Activated T-cell treated with anti-CD3 and anti-CD28 coated beads for 24 hours (primary cell): ENCODE measurements at places on chromosomes 6 and 20.

GRCh38 chr6:101516578-101516977 lies 123.1 kb downstream of the GRIK2 start:
- no peak for DNase-seq

GRCh38 chr6:138370631-138371451 lies 6.9 kb upstream of the SMIM28 start:
- no peak for DNase-seq

- DNase-seq = no peak
Observed at GRCh38 chr6:88914180-88914579, 49.2 kb downstream of the RNGTT start.

- DNase-seq = no peak
Observed at GRCh38 chr6:18328070-18328469, 59.1 kb upstream of the RNF144B start.

DNA sequence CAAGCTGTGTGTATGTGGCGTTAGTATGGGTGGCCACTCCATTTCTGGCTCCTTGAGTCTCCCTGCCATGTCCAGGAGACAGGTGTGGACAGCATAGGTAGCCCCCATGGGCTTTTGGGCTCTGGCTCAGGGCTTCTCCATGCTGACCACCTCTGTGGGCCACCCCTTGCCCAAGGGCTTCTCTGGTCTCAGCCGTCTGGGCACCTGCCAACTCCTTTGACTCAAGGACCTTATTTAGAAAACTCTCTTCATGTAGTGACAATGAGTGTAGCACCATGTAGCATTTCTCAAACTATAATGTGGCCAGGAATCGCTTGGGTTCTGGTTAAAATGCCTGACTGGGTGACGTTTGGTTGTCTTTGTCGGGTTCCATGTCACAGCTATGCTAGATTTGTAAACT lies 5.1 kb upstream of the GTSF1L start:
- no peak for DNase-seq

DNA sequence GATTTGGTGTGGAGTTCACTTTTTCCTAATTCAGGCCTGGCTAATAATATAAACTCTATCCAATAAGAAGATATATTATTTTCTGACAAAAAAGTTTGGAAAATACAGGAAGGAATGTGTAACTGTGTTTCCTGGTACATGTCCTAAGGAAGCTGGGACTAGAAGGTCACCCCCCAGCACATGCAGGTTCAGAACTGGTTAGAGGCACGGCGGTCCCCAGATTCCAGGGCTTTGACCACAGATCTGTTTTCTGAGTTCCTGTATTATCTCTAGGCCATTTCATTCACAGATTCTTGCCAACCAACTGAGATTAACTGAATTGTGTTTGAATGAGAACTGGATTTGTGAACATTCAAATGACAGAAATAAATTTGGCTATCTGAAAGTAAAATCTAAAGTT lies 94.5 kb downstream of the TULP4 start:
- no peak for DNase-seq

- no peak for DNase-seq
Observed at GRCh38 chr20:57872816-57873409, 163.1 kb upstream of the PMEPA1 start.

DNA sequence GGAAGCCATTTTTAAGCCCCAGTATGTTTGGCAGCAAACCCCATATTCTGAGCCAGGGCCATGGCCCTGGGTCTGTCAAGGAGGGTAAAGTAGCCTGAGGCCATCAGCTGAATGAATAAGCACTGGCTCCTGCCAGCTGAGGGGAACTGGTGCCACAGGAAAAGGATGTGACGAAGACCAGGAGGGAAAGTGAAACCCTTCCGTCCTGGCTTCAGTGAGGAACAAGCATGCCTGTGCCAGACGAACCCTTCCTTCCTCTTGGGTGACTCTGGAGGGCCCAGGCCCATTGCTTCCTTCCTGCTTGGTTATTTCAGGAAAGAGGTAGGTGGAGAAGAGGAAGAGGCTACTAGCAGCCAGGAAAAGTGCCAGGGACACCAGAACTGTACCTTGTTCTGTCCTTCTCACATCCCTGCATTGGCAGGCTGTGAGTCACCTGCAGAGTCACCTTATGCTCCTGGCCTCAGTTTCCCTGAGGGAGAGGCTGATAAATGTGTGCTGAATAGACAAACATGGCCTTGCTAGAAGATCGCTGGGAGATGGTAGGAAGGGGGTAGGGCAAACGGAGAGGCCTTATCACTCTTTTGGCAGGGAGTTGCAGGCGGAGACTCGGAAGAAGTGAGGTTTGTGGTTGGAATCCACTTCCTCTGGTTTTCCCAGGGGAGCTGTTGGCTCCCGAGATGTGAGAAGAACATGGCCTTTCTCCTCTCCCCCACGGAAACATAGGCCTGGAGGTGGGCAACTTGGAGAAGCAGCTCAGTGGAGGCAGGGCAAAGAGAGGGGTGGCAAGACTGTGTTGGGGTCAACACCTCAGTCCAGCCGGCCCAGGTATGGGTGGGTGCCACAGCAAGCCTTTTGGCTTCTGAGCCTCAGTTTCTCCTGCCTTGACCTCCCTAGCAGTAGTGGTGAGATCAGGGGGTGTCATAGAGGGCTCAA lies 37.4 kb downstream of the COX4I2 start:
- peak; percentile 46 for DNase-seq

DNA sequence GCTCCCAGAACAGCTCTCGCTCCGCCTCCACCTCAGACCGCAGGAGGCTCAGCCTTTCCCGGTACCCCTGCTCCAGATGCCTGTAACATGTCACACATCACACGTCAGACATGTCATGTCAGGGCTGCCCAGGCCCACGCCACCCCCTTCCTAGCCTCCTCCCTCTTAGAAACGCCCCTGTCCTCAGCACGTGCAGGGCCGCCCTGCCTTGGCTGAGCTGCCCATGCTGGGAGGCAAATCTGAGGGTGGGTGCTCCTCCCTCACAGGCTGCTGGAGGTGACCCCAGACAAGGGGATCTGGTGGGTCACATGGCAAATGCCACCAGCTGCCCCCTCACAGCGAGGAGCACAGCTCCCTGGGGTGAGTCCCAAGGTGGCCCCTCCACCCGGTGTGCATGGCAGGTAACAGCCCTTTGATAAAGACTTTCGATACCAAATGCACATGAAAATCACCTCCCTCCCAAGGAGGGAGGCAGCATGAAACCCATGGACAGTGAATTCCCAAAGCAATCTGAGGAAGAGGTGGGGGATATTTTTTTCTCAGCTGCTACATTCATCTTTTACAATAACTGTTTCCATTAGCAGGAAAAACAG lies 84.1 kb downstream of the GINS1 start:
- DNase-seq = no peak

DNA sequence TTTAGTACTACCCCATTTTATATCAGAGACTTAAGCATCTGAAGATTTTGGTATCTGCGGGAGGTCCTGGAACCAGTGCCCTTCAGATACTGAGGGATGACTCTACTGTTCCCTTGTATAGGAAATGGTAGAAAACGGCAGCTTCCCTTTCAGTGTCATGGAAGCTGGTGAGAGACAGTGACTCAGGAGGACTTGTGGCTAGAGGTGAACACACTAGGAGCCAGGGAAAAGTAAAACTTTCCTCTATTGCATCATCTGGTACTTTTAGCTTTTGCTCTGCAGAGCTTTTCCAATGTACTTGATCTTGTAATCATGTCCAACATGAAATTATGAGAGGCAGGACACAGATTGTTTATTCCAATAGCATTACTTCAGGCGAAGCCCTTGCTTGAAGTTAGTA lies 45.0 kb downstream of the RNF144B start:
- DNase-seq = no peak

DNA sequence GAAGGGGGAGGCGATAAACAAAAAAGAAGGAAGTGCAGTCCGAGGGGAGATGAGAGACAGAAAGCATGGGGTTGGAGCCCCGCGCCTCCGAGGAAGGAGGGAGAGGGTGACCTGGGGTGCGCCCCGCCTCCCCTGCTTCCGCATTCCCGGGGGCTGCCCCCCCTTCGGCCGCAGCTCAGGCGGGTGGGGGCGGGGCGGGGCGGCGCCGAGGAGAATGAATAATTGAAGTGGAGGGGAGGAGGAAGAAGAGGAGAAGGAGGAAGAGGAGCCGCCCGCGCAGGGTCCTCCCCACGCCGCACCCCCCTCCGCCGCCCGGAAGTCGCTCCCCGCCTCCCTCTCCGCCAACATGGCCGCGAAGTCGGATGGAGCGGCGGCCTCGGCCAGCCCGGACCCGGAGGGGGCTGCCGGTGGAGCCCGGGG lies at the start of gene XKR7:
Gene XKR7 (plus strand): TSS at position 322 of the 420 bp plus-strand sequence. CDS start 25 bp downstream, at position 347.
- no peak for DNase-seq

- DNase-seq = no peak
Observed at GRCh38 chr6:3305216-3305565, 46.4 kb downstream of the PSMG4 start.

DNA sequence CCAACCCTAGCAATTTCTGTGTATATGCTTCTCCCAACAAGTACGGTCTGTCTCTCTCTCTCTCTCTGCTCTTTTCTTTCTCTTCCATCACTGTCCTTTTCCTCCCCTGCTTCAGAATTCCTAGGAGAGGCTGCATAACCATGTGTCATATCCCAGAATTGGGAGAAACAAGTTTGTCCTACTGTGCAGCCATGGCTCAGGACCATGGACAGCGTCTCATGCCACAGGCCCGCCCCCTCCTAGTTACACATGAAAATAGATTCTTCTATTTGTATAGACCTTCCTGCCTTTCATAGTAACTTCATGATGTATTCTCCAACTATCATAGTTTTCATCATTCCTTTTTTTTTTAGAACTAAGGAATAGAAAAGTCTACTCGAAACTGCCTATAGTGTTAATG lies 98.0 kb downstream of the FNDC1 start:
- no peak for DNase-seq

- no peak for DNase-seq
Observed at GRCh38 chr20:62590309-62591121, 51.8 kb upstream of the SLCO4A1 start.

DNA sequence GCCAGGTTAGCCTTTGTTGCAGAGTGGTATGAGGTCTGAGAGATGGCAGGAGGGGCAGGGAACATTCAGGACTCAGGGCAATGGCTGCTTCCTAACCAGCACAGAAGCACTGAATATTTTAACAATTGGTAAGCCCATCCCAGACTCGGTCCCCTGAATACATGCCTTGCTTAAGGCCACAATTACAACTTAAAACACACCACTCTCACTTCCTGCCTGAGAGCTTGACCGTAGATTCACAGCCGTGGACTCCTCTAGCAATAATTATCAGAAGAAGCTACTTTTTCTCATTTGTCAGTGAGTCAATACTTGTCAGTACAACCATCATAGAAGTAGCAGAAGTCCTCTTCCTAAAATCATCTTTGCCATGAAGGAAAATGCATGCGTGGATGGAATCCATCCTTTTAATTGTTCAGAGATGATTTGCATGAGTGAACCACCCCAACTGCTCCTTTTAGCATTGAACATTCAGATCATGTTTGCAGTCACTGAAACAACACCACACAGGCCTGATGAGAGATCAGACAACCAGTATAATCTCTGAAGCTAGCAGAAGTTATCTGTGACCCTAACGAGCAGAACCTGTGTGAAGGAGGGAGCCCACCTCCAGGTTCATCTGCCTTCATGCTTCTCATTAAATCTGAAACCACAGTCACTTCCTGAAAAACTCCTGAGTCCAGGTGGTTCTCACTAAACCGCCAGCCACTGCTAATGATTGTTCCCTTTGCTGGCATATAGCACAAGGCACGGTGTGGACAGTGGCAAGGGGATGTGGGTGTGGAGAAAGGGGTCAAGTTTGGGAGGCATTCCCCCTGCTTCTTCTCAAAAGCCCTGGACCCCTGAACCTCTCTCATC lies 333.9 kb upstream of the CNR1 start:
- DNase-seq = no peak

- DNase-seq = no peak
Observed at GRCh38 chr6:21173031-21173430, 420.5 kb upstream of the SOX4 start.

- no peak for DNase-seq
Observed at GRCh38 chr6:157400676-157401075, 19.7 kb downstream of the ZDHHC14 start.
